ENCODE measurements at places on chromosomes 5 and 9.

DNA sequence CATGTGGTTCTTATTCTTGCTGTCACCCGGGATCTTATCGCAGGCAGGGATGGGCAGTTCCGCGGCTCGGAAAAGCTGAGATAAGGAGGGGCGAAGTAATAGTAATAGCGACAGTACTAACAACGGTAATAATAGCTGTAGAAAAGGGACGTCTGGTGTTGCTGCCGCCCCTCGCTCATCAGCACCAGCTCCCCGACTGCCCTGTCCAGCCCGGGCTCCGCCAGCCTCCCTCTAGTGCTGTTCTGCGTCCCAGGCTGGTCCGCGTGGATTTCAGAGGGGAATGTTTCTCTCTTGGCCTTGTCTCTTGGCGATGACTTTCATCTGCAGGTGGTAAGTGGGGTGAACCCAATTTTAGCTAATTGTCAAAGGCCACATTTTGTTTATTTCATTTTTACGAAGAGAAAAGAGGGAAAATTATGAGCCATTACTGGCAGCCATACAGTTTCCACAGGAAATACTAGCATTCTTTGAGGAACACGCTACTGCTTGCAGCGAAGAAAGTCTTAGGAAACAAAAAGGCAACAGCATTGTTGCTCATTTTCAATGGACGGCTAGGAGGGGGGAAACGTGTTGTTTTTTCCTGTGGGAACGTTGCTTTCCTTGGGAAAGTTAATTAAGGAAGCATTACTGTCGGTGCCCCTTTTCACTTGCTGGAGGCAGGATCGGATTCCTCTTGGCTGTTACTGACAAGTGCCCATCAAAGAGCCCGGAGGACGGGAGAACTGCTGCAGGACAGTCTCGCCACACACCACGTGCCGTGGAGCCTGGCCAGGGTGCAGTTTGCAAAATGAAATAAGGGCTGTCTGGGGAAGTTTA is 762 bp downstream of the SNCAIP start:
- peak; percentile 31 for DNase-seq

- DNase-seq = no peak
These were observed at the start of gene SLC27A6 for GRCh38 chr5:128965011-128965637. TSS of gene SLC27A6 (plus strand) at chr5:128965488. CDS start at chr5:128966138, 650 bp downstream.

GRCh38 chr5:172007175-172008110 is 1.0 kb upstream of the FBXW11 start:
- DNase-seq = no peak

DNA sequence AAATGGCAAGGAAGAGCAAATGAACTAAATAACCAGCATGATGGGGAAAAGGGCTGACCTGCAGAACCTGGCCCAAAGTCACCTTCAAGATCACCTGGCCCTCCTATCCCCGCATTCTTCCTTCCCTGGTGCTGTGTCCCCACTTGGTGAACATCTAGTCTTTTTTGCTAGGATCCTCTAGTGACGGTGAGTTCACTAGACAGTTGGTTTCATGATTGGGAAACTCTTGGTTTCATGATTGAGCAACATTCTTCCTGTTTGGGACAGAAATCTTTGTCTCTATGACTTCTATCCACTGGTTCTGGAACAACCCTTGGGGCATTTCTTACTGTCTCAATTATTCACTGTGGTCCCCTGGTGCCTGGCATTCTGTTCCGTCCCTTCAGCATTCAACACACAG is 50.2 kb upstream of the DAB2IP start:
- DNase-seq = no peak

GRCh38 chr5:94640176-94640575 is 21.7 kb downstream of the SLF1 start:
- no peak for DNase-seq

Data from fibroblast of upper back skin (primary cell).